Tibial nerve (tissue), 4 donors: ENCODE measurements at places on chromosomes 2 and 18. TPM values are rescaled to one million over a fixed set of nuclear protein-coding genes. Genes with fewer than 3 reads are reported as not detected.

GRCh38 chr2:182048088-182048487 lies 62.4 kb downstream of the PPP1R1C start:
- H3K4me1 ChIP-seq: peaks cover 13% of the 10 kb centered on the region
- no peaks in the 10 kb centered on the region for H3K36me3 ChIP-seq
- H3K4me3 ChIP-seq: no peak overlapping the region
- no peak for DNase-seq
- H3K27me3 ChIP-seq: no peaks in the 10 kb centered on the region

DNA sequence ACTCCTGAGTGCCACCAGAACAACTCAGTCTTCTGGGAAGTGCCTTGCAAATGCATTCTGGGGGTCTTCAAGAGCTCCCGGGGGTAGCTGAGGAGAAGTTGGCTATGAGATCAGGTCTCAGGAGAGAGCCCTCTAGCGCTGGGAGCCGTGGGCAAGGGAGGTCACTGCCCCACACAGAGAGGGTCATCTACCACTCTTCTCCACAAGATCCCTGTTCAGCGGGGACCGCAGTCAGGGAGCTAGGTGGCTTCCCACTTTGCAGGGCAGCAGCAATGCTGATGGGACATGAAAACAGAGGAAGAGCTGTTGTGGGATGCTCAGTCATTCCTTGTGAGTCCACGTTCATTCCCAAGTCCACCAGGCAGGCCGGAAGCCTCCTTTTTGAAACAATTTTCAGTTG lies 66.6 kb downstream of the ACKR3 start:
- no peak overlapping the region for H3K27ac ChIP-seq
- H3K27me3 ChIP-seq: no peaks in the 10 kb centered on the region
- no peak for DNase-seq
- no peak overlapping the region for H3K4me3 ChIP-seq

DNA sequence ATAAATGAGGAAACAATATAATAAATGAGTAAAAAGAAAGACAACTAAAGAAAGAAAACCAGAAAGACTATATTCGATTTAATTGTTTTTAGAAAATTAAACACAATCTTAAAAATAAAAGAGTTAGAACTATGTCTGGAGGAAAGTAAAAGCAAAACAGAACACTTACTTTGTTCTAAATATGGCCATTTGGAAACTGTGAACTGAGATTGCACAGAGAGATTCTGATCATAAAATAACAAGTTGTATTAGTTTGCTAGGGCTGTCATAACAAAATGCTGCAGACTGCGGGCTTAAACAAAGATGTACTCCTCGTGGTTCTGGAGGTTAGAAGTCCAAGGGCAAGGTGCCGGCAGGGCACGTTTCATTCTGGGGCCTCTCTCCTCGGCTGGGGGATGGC lies 128.1 kb upstream of the AQP4 start:
- no peak for DNase-seq
- no peak overlapping the region for H3K27ac ChIP-seq
- H3K36me3 ChIP-seq: no peaks in the 10 kb centered on the region
- H3K4me3 ChIP-seq: no peak overlapping the region
- no peaks in the 10 kb centered on the region for H3K4me1 ChIP-seq

DNA sequence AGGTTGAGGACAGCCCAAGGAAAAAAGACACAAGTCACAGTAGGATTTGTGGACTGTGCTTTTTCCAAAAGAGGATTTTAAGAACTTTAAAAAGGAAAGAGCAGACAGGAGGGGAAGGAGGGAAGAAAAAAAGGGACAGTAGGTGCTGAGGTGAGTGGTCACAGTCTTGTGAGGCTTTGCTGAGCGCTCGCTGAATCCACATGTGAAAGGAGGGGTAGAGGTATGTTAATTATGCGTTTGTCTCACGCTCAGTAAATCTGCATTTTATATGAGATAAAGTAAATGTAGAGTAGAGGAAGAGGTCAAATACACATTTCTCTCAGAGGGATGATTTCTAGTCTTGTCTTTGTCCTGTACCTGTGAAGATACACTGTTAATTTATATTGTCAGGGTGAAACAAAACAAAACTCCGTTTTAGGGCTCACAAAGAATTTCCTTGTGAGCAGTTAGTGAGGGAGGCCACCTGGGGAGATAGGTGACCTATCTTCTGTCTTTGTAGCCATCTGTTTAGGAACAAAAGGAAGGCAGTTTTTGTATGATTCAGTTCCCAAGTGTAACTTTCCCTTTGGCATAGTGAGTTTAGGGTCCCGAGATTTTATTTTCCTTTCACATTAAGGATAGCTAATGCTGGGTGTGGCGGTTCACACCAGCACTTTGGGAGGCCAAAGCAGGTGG lies 25.3 kb downstream of the GNAL start:
- no peak overlapping the region for H3K27ac ChIP-seq
- no peaks in the 10 kb centered on the region for H3K36me3 ChIP-seq
- H3K27me3 ChIP-seq: no peaks in the 10 kb centered on the region

GRCh38 chr2:65026704-65027464 lies 29.3 kb upstream of the CEP68 start:
- no peak for DNase-seq
- H3K4me1 ChIP-seq: peaks cover 8% of the 10 kb centered on the region
- no peaks in the 10 kb centered on the region for H3K27me3 ChIP-seq
- H3K36me3 ChIP-seq: peaks cover 22% of the 10 kb centered on the region
- H3K27ac ChIP-seq: no peak overlapping the region
- no peak overlapping the region for H3K4me3 ChIP-seq

- H3K4me3 ChIP-seq: no peak overlapping the region
- DNase-seq: no peak
- no peaks in the 10 kb centered on the region for H3K4me1 ChIP-seq
- H3K36me3 ChIP-seq: no peaks in the 10 kb centered on the region
Measured at GRCh38 chr2:126978333-126978732, 79.6 kb downstream of the TEX51 start.

Gene SERPINB4
- total RNA-seq: not detected

Gene PEX13
- 22.2 TPM for total RNA-seq

Gene KCNF1
- total RNA-seq: not detected

Gene NT5DC4
- total RNA-seq: not detected
